ENCODE measurements at places on chromosomes 3 and 15.
A peak's percentile ranks its signal among the peaks of the same experiment; 100 is the strongest.

DNA sequence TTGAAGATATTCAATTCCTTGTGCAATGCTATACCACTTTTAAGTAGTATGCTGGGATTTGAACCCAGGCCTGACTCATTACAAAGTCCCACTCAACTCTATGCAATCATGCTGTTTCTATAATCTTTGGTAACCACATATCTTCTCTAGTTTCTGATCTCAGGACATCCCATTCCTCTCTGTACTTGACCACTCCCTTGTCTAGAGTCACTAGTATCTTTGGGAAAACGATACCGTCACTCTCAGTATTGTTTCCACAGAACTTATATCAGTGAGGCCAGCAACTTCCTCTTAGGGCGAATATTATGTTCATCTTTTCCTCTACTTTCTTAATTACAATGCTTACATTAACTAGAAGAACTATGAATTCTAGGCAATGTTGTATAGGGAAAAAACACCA, 137.3 kb upstream of the TSPAN3 start:
- DNase-seq, result no peak

- no peak for DNase-seq
Observed at GRCh38 chr3:38163117-38163840, 2.1 kb upstream of the OXSR1 start.

DNA sequence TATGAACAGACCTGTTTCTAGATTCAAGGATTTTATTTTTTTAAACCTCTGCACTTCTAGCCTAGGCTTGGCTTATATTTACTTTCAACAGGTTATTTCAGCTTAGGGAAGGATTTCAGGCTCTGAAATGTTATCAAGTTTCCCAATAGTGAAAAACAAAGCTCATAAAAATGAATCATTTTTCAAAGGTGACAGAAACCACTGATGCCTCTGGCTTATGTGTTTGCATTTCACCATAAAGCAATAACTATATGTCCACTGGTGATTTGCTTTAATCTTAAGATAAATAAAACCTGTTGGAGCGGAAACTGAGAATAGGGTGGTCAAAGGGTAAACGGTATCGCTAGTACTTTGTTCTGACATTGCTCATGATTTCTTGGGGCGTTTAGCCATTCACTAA, 141.2 kb upstream of the LRIG1 start:
- DNase-seq, result no peak

DNA sequence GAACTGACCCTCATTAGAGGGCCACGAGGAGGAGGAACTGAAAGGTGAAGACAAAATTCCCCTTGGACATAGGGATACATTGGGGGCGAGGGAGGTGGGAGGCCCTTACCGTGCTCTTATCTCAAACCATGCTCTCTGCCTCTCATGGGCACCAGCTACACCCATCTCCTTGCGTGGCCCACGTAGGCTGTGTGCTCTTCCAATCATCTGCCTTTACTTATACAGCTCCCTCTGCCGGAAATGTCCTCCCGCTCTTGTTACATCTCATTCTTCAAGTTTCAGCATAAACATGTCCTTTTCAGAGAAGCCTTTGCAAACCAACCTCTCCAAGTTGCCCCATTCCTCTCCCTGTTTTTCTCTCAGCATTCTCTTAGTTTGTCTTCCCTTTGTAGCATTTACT, 307.8 kb upstream of the PROK2 start:
- no peak for DNase-seq

DNA sequence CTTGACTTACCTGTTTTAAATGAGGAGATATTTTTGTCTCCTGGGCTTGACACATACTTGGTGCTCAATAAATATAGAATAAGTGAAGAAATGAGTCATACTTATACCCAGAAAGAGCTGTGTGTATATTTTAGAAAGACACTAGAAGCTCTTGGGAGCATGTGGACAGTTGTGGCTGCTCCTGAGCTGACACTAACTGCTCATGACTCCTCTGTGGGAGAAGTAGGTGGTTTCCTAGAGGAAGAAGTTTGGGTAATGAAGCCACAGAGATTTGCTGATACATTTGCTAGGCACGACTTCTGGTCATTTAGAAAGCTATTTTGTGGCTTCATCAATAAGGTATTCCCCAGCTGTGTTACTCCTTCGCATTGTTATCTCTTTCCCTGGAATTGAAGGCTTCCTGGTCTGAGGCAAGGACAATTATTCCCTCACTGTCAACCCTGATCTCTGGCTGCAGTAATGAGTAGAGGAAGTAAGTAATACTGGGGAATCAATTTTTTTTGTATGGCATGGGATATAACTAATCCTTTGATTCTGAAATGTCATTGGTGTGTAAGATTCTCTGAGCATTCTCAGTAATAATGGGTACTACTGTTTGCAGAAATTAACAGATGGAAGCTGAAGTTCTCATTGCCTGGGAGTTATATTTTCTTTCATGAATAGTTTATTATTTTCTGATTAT, 79.6 kb upstream of the DCBLD2 start:
- no peak for DNase-seq

- no peak for DNase-seq
Observed at GRCh38 chr3:56914646-56915045, 112.9 kb upstream of the ARHGEF3 start.

GRCh38 chr3:43411429-43411828, 125.1 kb downstream of the SNRK start:
- DNase-seq, result peak; percentile 32
